Foreskin melanocyte (primary cell): ENCODE measurements at places on chromosomes 5 and 9.

- DNase-seq, result no peak
These were observed 45.8 kb downstream of the THOC3 start for GRCh38 chr5:175922192-175922885.

DNA sequence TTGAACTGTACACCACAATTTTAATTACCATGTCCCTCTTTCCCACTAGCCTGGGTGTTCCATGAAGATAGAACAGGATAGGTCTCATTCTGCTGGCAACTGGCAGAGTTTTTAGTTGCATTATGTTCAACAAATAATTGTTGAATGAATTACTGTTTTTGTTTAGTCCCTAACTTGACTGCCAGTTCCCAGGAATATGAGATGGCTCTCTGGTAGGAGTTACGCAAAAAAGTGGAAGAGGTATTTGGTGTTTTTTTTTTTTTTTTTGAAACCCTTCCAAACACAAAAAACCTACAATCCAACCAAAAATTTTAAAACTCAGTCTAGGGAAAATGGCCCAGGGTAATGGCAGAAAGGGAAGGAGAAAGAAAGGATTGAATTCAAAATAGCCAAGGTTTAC, 153.6 kb downstream of the GNAQ start:
- DNase-seq, result no peak

GRCh38 chr5:58185801-58186200, 274.1 kb downstream of the PLK2 start:
- no peak for DNase-seq

DNA sequence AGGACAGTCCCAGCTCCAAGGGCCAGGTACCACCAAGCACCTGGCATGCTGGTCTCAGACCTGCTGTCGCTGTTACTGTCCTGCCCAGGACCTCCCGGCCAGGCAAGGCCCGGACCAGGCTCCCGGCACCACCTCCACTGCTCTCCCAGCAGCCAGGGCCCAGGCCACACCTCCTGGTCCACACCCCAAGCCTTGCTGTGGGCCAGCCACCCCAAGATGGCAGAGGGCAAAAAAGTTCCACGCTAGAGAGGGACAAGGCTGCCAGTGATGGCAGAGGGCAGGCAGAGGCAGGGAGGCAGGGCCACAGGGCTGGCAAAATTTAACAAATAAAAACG, 1.1 kb downstream of the DNLZ start:
- DNase-seq, result no peak

DNA sequence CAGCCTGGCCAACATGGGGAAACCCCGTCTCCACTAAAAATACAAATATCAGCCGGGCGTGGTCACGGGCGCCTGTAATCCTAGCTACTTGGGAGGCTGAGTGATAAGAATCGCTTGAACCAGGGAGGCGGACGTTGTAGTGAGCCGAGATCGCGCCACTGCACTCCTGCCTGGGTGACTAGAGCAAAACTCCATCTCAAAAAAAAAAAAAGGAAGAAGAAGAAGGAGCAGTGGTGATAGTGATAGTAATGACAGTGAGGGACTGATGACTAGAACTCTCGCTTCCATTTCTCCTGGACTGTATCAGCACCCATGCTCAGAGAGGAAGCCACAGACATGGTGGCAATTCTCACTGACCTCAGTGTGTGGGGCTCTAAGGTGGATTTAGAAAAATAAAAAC, 52.6 kb upstream of the CLINT1 start:
- no peak for DNase-seq

- no peak for DNase-seq
These were observed 2.2 kb upstream of the PRR7 start for GRCh38 chr5:177444106-177445051.

GRCh38 chr5:113293975-113294310, 140.8 kb downstream of the TSSK1B start:
- DNase-seq, result peak; percentile 40

- DNase-seq, result no peak
These were observed 9.1 kb upstream of the NUDT12 start for GRCh38 chr5:103571730-103572129.

DNA sequence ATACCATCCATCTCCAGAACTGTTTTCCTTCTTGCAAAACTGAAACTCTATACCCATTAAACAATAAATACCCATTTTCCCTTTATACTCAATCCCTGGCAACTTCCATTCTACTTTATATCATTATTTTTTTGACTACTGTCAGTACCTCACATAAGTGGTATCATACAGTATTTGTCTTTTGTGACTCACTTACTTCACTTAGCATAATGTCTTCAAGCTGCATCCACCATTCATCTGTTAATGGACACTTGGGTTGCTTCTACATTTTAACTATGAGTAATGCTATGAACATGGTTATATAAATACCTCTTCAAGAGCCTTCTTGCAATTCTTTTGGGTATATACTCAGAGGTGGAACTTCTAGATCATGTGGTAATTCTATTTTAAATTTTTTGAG, 11.6 kb upstream of the TYRP1 start:
- no peak for DNase-seq

- no peak for DNase-seq
These were observed 9.1 kb upstream of the CDC42SE2 start for GRCh38 chr5:131254741-131255140.

DNA sequence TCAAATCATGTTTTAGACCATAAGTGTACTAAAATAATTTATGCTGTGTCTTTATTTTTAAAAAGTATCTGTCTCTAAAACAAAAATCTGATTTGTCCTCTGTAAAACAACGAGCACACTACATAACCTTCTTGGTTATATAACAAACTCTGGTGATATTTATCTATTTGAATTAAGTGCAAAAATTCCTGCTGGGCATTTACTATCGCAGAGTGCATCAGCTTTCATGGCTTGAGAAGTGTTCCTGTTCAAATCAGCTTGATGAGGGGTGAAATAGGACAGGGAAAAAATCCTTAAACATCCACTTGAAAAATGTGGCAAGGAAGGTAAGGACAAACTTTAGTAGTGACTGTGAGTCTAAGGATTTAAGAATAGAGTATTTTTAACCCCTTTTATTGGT, 65.3 kb downstream of the PRR16 start:
- DNase-seq, result no peak

DNA sequence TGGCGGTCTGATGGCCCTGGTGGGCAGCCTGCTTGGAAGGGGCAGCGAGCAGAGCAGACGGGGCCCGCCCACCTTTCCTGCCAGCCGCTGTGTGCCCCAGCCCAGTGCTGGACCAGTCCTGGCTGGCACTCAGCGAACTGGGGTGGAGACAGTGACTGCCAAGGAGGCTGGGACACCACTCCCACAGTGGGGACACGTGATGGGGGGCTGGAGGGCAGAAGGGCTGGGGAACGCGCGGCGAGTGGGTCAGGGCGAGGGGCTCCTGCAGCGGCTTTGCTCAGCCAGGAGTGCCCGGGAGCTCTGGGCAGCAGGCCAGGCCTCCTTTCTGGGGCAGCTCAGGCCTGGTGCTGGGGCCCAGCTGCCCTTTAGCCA, 19.5 kb downstream of the NCS1 start:
- no peak for DNase-seq

DNA sequence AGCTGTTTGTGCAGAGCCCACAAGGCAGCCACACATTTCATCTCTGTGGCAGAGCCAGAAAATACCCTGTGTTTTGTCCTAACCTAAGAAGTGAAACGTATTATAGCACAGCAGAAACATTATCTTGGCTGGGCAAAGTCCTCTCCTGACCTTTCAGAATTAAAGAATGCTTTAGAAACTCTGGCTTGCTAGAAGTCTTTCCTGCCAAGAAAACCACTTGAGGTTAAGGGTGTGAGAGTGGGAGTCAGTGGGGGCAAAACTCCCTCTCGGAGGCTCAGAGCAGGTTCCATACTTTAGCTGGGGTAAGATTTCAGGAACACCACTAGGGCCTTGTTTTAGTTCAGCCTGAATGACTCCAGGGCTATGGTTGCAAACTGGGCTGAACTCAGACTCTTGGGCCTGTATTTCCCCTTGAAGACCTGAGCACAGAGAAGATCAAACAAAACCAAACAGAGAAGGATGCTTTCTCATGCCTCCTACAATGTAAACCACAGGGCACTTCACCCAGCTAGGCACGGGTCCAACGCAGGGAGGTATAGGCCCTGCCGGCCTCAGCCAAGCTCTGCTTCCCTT, 48.0 kb downstream of the ZNF366 start:
- DNase-seq, result no peak

DNA sequence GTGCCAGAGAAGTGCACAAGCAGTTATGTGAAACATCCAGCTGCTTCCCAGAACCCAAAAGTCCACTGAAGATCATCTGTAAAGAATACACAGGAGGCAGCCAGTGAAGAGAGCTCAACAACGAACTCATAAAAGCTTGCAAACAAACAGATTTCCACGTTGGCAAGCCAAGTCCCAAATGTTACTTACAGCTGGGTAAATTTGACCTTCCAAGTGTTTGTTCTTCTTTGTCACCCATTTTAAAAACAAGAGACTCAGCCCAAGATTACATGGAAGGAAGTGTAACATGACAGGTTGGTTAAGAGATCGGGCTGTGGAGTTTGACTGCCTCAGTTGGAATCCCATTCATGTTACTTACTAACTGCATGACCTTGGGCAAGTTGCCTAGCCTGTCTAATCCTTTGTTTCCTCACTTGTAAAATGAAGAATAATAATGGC, 174.9 kb upstream of the PAPPA start:
- no peak for DNase-seq

DNA sequence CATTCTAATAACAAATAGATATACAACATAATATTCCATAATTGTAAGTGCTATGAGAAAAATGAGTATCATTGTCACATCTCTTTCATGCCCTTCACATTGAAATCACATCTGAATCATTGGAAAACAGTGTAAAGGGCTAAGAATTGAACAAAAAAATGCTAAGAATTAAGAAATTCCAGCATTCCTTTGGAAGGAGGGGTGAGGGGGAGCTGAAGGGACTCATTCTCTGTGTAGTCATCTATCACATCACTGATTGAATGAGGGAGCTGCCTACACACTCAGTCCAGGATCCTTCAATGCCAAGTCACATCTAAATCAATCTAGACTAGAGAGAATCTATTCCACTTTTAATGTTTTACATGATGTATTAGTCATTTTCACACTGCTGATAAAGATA, 286.6 kb downstream of the DTWD2 start:
- peak; percentile 66 for DNase-seq

GRCh38 chr5:89900346-89900745, 509.2 kb downstream of the CETN3 start:
- DNase-seq, result peak; percentile 1

- DNase-seq, result no peak
These were observed 120.1 kb downstream of the ZNF622 start for GRCh38 chr5:16345454-16345853.

GRCh38 chr9:3007326-3007725, 163.4 kb upstream of the PUM3 start:
- DNase-seq, result no peak

- no peak for DNase-seq
These were observed 212.0 kb downstream of the KDM4C start for GRCh38 chr9:6969805-6970204.

GRCh38 chr5:23235246-23235645, 272.2 kb upstream of the PRDM9 start:
- DNase-seq, result no peak

DNA sequence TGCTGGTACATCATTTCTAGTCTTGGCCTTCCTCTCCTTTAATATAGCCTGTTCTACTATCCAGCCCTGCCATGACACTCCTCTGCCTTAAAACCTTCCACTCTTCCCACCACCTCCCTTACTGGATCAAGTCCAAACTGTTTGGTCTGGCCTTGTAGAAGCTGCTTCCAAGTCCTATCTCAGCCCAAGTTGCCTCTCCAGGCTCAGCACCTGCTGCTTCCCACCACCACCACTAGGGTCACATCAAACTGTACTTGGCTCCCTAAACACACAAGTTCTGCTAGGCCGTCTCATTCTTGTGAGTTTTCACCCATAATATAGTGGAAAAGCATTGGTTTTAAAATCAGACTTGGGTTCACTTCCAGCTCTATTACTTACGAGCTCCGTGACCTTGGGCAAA, 1.4 kb downstream of the NDUFA8 start:
- no peak for DNase-seq

DNA sequence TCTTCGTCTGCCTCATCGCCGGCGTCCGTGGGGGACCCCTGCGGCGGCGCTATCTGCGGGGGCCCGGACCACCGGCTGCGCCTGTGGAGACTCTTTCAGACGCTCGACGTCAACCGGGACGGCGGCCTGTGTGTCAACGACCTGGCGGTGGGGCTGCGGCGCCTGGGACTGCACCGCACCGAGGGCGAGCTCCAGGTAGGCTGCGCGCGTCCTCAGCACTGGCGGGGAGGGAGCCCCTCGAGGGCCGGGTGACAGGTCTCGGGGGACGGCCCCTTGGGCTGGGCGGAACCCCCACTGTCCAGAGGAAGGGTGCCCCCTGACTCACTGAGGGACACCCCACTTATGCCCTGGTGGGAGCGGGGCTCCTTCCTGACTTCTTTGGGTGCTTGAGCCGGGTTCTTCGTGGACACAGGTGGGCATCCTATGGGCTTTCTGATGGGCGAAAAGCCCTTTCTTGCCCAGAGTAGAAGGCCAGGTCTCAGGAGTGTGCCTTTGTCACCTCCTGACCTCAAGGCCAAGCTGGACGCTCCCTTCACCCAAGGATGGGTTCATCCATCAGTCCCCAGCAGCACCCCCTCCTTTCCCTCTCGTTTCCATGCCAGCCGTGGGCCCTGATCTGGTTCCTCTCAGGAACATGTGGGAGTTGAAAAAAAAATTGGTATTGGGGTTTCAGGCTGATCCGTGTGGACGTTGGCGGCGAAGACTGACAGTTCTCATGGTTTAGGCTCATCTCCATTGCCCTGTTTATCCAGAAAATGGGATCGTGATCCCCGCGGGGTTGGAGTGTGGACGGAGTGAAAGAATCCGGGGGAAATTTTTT, 564 bp downstream of the SLC25A25 start:
- no peak for DNase-seq

- no peak for DNase-seq
These were observed 3.8 kb downstream of the ALDH1B1 start for GRCh38 chr9:38396371-38396671.

- peak; percentile 52 for DNase-seq
These were observed 1147.5 kb upstream of the C9orf72 start for GRCh38 chr9:28720746-28721145.

GRCh38 chr9:92562461-92562967, 26.7 kb upstream of the ECM2 start:
- DNase-seq, result no peak

DNA sequence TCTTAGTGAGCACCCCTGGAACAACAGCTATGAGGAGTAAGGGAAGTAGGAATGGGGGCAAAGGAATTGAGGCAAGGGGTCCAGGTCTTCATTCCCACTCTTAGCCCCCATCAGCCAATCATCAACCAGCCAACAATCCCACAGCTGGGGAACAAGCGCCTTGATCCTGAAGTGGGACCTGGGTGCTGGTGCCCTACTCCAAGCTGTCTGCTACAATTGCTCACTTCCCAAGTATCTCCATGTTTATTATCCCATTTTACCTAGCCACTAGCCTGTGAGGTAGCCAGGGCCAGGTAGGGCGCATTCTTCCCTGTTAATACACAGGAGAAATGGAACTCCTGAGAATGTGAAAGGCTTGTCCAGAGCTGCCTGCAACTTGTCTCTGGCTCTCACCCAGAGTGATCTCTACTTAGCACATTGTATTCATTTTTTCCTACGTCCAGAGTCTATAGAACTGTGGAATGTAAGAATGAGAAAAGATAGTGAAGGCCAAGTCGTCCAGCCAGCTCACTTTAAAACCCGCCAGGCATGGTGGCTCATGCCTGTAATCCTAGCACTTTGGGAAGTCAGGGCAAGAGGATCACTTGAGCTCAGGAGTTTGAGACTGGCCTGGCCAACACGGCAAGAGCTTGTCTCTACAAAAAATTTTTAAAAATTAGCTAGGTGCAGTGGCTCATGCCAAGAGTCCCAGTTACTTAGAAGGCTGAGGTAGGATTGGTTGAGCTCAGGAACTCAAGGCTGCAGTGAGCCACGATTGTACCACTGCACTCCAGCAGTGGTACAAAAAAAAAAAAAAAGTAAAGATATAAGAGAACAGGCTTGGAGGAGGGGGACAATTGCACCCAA, 6.2 kb upstream of the DNAJC18 start:
- DNase-seq, result no peak
